Brain microvascular endothelial cell (primary cell): ENCODE measurements at places on chromosomes 1 and 21.

GRCh38 chr1:221812905-221813597 is 71.2 kb upstream of the DUSP10 start:
- no peak for DNase-seq

DNA sequence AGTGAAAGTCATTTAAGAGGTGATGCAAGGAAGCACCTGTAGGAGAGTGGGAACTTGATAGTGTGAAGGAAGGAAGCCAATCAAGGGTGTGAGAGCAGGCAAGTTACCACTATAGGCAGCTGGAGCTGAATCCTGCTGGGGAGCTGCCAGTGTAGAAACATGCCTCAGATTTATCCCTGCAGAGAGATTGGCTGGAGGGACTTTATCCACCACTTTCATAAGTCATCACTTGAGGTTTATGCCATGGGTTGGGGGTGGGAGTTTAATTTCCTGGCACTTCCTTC is 443.6 kb downstream of the PLPP3 start:
- no peak for DNase-seq

- DNase-seq: no peak
Observed at GRCh38 chr1:169483500-169483966, 2.2 kb downstream of the SLC19A2 start.

DNA sequence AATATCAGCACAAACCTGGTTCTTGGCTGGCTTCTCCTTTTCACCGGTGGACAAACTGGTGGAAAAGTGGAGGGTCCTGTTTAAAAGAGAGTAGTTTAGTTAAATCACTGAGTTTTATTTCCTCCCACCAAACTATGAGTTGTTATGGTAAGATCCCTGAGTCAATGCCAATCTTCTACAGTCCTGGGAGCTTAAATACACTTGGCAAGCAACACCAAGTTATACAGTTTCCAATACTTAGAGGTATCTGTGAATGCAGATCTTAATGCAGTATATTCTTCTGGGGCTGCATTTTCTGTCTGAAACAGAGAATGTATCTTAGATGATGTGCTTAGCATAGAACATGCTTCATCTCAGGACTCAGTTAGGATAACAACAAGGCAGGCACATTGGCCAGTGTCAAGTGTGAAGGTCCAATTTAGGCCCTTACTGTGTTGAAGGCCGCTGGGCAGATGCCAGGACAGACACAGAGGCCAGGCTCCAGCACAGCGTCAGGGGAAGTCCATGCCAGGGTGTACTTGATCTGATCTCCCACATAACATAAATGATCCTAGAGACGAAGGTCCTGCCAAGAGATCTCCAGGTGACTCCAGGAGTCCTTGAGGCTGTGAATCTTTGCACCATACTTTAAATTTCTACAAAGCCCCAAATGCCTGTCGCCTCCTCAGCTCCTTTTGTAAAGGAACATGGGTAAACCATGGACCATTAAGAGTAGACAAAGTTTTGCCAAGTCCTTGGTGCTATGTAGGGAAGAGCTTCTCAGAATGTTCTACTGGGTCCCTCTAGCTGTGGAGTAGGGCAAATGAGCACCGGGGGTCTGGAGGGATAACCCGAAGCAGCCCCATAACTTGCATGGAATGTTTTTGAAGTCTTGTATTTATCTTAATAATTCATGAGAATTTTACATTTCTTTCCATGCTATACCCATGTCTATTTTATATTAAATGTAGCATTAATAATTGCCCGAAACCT is 76.8 kb downstream of the KCNJ15 start:
- no peak for DNase-seq

GRCh38 chr1:45410850-45411509 is 70.7 kb upstream of the MUTYH start:
- no peak for DNase-seq

DNA sequence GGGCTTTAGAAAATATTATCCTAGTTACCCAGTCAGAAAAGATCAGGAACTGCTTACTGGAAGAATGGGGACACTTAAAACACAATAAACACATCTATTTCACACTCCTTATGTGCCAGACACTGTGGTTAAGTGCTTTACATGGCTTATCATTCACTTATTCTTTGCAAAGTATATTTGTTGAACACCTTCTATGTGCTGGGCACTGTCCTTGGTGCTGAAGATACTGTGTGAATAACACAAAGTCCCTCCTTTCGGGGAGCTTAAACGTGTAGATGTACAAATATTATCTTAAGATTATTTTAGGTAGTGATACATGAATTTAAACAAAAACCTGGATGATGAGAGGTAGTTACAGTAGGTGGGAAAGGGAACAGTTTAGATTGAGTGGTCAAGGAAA is 169.3 kb downstream of the ST6GALNAC5 start:
- DNase-seq: peak; percentile 51

GRCh38 chr1:5632224-5632623 is 360.0 kb downstream of the NPHP4 start:
- DNase-seq: no peak

DNA sequence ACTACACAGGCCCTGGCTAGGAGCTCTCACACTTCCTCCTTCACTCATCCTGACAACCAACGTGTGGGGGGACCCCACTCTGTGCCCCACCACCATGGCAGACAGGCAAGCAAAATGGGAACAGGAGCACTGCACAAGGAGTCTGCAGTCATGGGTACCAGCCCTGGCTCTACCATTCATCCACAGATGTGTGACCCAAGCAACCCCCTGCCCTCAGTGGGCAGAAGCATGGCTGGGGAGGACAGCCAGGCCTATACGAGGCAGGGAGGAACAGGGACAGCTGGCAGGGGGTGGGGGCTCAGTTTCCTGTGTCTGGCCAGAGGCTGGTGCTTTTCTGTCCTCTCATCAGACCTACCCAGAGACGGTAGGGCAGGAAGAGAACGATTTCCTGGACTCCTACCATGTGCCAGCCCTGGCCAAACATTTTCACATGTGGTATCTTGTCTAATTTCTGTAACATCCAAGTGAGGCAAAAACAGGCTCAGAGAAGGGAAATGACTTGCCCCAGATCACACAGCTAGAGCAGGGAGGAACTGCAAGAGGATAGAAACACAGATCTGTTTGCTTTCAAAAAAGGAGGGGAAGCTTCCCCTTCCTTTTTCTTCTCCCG is 178.0 kb downstream of the HIVEP3 start:
- no peak for DNase-seq

- no peak for DNase-seq
Observed at GRCh38 chr1:34460193-34460592, 283.5 kb downstream of the C1orf94 start.

DNA sequence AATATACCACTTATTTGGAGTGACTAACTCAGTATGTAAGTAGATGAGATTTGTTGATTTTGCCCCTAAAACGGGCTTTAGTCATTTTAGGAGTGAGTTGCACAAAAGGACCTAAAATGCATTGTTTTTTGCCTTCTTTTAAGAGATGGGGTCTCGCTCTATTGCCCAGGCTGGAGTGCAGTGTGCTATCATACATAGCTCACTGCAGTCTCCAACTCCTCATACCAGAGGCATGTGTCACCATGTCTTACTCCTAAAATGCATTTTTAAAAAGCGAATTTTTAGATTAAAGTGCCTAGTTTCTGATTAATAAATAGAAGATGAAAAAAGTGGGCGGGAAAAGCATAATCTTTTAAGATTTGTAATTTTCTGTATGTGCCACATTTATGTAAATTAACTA is 11.5 kb upstream of the NEXN start:
- DNase-seq: peak; percentile 47

DNA sequence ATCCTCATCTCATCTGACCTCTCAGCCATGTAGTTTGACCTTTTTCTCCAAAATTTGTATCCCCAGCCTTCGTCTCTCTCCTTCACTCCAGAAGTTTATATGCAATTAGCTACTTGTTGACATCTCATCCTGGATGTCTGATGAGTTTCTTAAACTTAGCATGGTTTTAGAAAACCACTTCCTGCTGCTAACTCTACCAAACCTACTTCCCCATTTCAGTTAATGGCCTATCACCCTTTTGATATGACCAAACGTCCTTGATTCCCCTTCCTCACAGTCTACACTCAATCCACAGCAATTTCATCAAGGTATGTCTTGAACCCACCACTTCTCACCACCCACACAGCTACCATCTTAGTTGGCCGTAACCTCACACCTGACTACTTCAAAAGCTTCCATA is 121.9 kb downstream of the LRRC40 start:
- no peak for DNase-seq

GRCh38 chr21:34919406-34919805 is 129.7 kb downstream of the RUNX1 start:
- no peak for DNase-seq

DNA sequence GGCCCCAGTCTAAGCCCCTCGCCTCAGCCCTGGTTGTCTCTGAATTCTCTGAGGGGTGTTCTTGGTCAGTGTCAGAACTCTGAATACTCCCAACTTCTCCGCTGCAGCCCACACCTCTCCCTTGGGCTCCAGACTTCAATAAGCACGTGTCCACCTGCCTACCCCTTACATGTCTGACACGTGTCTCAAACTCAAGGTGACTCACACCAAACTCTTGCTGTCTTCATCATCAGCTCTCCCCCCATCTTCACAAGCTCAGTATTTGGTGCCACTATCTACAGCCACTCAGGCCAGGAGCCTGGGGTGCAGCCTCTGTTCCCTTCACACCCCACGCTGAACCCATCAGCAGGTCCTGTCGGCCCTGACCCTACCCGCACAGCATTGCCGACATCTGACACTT is 18.8 kb upstream of the UBXN10 start:
- no peak for DNase-seq

DNA sequence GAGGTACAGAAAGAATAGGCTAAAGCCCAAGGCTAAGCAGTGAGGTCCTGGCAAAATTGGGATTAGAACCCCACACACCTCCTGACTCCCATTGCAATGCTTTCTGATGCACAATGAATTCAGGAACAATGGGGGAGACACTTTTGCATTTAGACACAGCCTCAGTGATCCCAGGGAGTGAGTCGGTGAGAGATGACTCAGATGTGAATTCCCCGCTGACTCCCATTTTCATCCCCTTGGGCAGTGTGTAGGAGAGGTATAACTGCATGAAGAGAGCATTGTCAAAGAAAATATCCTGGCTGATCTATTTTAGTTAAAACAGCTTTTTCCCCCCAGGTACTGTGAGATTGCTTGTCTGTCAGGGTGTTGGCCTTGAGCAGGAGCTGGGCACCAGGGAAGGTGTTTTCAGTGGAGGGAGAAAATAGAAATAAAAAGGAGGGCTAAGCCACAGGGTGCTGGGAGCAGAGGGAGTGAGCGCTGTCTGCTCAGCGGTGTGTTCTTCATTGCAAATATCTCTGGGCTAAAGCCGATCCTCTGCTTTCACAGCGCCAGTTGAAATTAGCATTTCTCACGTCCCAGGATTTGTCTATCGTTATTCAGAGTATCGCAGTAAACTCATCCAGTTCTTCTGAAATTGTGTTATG is 247.7 kb upstream of the PTBP2 start:
- peak; percentile 47 for DNase-seq

DNA sequence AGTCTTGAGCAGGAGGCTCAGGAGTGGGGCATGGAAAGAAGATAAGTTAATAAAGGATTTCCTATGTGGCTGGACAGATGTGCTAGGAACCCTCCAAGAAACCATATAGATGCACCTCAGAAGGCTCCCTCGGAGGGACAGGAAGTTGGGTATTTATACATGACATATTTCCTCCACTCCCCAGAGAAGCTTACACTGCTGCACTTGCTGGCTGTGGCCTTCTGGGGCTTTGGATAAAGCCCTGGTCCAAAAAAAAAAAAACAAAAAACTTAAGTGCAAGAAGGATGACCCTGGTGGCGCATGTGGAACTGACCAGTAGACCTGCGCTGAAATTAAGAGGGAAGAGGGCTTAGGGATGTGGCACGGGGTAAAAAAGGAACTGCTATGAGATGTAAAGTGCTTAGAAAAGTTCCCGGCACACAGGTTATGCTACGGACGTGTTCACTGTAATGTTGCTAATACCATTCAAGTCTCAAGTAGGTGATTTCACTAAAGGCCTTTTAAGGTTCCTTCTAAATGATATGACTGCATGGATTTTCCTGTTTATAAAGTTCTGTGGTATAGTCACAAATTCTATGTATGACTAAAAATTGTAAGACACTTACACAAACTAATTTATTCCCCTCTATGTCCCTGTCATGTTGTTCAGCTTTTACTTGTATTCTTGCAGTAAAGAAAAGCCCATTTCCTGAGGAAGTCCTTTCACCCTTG is 253.6 kb downstream of the HMCN1 start:
- no peak for DNase-seq

GRCh38 chr1:239437822-239438221 is 51.5 kb downstream of the CHRM3 start:
- no peak for DNase-seq

- no peak for DNase-seq
Observed at GRCh38 chr1:31651766-31652165, 7.1 kb upstream of the PEF1 start.

DNA sequence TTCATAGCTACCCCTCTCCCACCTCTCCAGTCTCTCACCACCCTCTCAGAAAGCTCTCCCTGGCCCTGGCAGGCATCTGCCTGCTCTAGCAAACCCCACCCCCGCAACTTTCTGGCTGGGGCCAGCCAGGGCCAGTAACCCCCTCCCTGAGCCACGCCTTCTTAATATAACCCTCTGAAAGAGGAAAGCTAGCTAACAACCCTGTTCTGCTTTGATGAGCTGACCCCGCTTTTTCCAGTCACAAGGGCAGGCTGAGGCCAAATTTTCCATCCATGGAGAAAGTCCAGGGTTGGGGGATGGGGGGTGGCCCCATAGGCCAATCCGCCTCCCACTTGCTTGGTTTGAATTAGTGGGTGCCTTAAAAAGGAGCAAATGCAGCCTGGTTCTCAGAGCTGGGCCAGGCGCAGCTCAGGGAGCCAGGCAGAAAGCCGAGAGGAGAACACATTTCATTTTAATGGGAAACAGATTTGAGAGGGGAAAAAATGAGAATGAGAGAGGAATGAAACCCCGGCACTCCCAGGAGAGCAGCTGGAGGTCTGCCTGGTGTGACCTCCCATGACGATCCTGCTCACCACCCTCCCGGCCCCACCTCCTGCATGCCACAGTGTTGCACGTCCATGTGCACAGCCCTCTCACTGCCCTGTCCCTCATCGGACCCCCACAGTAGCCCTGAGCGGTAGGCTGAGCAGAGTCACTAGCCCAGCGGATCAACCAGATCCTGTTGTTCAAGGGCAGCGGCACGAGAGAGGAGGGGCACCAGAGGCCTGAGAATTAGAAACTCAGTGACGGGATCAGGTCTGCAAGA is 62.3 kb downstream of the OPTC start:
- DNase-seq: no peak

DNA sequence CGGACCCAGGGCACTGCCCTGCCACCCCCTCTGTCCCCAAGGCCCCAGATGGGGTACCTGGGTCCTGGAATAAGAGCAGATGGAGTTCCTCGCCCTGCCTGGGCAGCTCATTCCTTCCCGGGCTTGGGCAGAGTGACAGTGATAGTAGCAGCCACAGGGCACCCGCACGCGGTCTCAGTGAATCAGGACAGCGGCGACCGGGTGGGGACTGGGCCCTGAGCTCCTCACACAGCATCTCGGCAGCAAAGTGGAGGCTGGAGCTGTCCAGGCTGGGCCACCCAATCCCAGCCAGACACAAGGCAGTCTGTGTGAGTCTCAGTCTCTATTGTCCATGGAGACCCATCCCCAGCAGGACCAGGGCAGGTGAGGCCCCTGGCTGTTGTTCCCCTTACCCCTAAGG is 37.4 kb upstream of the CCDC27 start:
- no peak for DNase-seq

- no peak for DNase-seq
Observed at GRCh38 chr1:36554323-36554628, 71.6 kb upstream of the CSF3R start.

GRCh38 chr1:20724364-20725188 is 6.8 kb upstream of the KIF17 start:
- DNase-seq: no peak

- no peak for DNase-seq
Observed at GRCh38 chr21:44779417-44780136, 22.0 kb downstream of the UBE2G2 start.

GRCh38 chr1:185108321-185108720 is 48.4 kb downstream of the TRMT1L start:
- DNase-seq: no peak
